ENCODE measurements at places on chromosomes 5 and 9.

GRCh38 chr9:104746798-104747197, 685 bp upstream of the NIPSNAP3A start:
- DNase-seq = no peak

DNA sequence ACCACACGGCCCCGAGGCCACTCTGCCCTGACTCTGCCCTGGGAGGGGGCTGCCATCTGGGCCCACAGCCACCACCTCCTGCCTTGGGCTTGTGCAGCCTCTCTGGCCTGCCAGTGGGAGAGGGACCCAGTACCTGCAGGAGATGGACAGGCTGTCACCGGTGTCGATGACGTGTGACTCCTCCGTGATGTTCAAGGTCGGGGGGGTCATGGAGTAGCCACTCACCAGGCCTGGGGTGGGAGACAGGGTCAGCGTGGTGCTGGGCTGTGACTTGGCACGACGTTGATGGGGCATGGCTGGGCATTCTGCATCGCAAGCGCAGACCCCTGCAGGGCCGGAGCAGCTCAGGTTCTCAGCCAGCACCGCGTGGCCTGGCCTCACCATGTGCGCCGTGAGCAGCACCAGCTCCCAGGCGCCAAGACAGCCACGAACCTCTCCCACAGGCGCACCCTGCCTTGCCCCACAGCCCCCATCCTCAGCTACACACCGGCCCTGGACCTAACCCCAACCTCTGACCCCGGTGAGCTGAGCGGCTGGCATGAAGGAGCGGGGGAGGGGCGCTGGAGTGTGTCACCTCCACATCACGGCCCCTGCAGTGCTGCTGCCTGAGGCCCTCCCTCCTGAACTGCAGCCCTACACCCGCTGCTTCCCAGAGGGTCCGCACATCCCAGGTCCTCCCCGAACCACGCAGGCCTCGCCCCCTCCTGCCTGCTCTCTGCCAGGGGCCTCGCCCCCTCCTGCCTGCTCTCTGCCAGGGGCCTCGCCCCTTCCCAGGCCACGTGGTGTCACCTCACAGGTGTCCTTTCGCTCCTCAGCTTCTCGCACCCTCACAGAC, 17.6 kb downstream of the FLT4 start:
- DNase-seq = no peak

DNA sequence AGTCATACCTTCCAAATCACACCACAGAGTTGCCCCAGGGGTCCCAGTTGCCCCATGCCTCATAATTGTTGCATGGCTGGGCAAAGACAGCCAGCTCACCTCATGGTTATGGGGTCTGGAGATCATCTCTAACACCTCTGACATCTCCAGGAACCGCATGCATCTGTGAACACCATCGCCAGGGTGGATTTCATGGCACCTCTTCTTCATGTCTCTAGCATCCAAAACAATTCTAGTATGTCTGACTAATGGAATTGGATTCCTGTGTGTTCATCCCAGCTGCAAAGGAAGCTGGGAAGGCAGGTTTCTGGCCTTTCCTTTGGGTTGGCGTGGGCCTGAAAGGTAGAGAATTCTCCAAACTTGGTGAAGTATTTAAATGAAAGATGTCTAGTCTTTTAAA, 122.3 kb upstream of the ABCA1 start:
- no peak for DNase-seq

- no peak for DNase-seq
Measured at GRCh38 chr5:71830681-71831539, 111.8 kb downstream of the CARTPT start.

GRCh38 chr5:35365758-35366157, 135.5 kb upstream of the PRLR start:
- no peak for DNase-seq

DNA sequence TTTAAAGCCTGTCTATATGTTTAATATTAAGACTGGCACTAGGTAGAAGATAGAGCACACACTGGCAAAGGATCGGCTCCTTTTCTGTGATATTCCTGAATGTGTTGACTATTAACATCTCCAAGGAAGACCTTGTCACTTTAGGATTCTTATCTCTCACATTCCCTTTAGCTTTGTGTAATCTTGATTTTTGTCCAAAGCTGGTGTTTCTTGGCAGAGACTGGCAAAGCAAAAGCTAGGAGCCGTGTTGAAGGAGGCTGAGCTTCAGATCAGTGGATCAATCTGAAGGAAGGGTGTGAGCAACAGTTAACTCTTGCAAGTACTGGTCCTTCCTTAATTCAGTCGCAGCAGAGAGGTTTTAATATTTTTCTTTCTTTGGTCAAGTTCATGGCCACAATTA, 830.4 kb upstream of the ZNF608 start:
- DNase-seq = no peak

GRCh38 chr5:54644226-54644625, 126.7 kb downstream of the SNX18 start:
- DNase-seq = no peak

DNA sequence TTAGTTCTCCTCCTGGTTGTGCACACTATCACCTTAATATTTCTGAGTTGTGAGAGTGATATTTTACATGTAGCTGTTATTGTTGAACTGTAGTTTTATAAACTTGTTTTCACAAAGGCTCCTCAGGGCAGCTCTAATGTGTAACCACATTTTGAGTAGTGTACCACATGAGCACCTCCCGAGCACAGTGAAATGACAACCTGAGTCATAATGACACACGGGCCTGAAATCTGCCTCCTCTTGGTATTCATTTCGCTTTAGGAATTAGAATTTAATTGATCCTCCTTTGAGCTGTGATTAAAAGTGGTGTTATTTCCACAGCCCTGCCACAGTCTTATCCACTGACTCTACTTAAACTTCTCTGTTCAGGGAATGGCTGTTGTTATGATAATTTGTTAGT, 7.9 kb downstream of the MTRR start:
- DNase-seq = no peak

- no peak for DNase-seq
Measured at GRCh38 chr9:130158001-130158400, 14.2 kb upstream of the NCS1 start.

- no peak for DNase-seq
Measured at GRCh38 chr5:178256746-178257145, 24.1 kb upstream of the PHYKPL start.

GRCh38 chr9:37956423-37956820, 52.5 kb upstream of the SLC25A51 start:
- no peak for DNase-seq

- DNase-seq = no peak
Measured at GRCh38 chr5:112657804-112658203, 79.9 kb upstream of the APC start.

GRCh38 chr9:12461763-12462460, 231.3 kb upstream of the TYRP1 start:
- no peak for DNase-seq

DNA sequence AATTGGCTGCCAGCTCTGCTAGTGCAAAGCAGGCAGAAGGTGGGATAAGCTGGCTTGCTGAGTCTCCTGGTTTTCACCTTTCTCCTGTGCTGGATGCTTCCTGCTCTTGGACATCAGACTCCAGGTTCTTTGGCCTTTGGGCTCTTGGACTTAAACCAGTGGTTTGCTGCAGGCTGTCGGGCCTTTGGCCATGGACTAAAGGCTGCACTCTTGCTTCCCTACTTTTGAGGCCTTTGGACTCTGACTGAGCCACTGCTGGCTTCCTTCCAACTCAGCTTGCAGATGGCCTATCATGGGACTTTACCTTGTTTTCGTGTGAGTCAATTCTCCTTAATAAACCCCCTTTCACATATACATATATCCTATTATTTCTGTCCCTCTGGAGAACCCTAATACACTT, 1293.9 kb upstream of the CDH6 start:
- DNase-seq = no peak

DNA sequence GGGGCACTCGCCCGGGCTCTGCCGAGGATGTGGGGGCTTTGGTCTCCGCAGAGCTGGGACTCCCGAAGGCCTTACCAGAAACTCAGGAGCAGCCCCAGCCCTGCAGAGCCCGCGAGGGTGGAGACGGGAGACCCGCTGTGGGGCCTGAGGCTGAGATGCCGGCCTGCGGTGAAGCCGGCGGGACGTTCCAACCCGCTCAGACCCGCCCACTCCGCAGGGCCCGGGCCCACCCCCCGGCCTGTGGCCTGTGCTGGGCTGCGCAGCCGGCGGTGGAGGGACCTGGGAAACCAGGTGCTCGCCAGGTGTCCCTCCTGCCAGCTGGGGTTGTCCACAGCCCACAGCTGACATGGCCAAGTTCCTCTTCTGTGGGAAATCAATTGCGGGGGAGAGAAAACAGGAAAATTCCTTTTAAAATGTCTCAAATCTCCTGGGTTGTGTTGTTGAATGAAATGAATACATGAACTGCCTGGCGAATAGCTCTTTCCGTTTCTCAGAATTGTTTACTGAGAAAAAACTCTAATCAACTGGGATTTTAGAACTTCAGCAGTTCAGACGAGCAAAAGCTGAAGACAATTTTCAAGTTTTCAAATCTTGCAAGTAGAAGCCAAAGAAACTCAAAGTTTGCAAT, 49.0 kb upstream of the IRX4 start:
- no peak for DNase-seq

DNA sequence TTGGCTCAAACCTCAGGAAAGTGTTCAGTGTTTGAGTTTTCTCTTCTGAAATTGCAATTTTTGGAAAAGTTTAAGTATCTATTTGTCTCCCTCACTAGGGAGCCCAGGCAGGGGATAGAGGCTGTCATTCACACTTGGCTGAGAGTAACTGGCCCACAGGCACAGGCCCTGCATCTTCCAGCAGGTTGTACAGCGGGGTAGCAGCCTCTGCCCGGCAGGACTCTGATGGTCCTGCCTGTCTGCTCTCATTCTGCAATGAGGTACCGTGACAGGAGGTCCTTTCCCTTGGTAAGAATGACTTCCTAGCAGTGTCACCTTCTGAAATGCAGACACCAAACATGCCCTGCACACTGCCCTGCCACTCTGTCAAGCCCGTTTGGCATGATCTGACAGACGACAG, 282.8 kb upstream of the DAP start:
- no peak for DNase-seq

GRCh38 chr5:171571663-171572062, 152.2 kb downstream of the FGF18 start:
- DNase-seq = no peak

DNA sequence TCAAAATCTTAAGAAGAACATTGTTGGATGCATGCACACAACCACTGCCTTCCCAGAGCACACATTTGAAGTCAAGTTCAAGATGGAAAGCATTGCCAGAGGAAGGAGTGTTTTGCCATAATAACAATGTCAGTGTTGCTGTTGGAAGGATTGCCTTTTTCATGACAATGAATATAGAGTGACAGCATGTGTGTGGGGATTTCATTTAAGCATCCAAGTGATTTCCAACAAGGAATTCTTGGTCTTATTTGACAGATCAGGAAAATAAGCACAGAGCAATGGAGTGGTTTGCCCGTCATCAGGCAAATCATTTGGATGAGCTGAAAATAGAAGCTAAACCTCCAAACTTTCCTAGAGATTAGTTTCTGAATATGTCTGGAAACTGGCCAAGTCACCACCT, 140.0 kb upstream of the RAI14 start:
- no peak for DNase-seq

- no peak for DNase-seq
Measured at GRCh38 chr5:176438959-176439757, 9.0 kb upstream of the FAF2 start.

GRCh38 chr5:80705801-80706200, 51.0 kb upstream of the DHFR start:
- DNase-seq = no peak

DNA sequence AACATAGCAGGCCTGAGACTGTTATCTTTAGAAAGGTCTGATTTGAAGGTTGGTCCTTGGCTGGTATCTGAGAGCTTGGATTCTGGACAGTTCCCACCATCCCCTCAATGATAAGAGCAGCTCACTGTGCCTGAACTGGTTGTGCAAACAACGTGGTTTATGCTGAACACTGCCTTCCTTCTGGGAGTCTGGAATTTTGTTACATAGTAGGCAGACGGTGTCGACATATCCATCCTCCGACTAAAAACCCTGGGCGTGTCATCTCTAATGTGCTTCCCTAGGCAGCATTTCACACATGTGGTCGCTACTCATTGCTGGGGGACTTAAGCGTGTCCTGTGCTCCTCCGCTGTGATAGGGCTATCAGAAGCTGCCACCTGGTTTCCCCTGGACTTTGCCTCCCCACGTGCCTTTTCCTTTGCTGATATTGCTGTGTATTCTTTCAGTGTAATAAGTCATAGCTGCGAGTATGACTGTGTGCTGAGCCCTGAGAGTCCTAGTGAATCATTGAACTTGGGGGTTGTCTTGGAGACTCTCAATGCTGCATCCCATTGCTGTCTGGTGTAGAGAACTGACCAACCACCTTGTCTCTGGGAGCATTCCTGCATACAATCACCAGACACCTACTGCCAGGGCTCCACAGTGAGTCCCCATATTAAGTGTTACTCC, 119.1 kb upstream of the TBC1D2 start:
- DNase-seq = no peak

DNA sequence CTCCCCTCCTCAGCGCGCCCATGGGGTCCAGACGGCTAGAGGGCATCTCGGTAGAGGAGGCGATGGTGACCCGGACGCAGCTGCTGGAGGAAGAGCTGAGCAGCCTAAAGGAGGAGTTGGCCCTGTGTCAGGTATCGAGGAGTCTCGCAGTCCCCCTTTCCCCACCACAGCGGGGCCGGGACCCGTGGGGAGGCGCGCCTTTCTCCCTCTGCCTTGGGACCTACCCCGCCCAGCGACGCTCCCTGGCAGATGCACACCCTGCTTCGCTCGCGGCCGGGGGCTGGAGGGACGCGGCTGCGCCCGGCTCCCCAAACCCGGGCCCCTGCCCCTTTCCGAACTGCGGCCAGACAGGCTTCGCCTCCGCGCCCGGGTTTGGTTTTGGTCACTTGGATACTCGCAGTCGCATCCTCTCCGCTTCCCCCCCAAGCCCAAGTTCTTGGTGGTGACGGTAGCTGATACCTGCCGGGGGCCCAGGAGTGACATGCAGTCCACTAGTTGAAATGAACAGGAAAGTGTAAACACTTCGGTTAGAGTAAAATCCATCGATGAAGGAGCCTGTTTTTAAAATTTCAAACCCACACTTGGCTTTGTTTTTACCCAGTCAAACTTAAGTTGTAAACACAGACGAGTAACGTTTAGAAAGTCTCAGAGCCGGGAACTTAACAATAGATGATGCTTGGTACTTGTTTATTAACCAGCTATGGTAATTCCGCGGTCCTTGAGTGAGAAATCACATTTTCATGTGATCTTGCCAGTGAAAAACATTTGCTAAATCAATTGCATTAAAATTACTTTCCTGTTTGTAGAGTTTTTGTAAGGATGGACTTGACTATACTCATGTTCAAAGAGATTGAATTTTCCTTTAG, 688 bp downstream of the CNTLN start:
- no peak for DNase-seq

GRCh38 chr9:129173296-129174101, 4.6 kb downstream of the IER5L start:
- DNase-seq = no peak

DNA sequence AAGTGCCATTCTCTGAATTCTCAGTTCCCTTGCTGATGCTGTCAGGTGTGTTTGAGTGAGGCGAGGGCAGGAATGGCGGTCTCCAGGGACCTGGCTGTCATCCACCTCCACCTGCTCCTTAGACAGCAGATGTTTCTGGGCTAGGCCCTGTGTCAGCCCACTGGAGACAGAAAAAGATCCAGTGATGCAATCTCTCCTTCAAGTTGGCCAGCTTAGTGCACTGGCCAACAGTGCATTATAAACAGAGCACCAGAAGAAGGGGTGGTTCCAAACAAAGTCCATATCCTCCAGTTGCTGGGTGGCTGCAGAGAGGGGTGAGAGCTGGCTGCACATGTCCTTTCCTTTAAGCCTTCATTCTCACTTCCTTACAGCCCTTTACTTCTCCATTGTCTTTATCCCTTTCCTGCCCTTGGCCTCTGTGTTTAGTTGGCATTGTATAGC, 26.5 kb downstream of the NANS start:
- no peak for DNase-seq

Data from stimulated activated naive CD4-positive, alpha-beta T cell (primary cell).